ENCODE measurements at places on chromosomes 4 and X.

DNA sequence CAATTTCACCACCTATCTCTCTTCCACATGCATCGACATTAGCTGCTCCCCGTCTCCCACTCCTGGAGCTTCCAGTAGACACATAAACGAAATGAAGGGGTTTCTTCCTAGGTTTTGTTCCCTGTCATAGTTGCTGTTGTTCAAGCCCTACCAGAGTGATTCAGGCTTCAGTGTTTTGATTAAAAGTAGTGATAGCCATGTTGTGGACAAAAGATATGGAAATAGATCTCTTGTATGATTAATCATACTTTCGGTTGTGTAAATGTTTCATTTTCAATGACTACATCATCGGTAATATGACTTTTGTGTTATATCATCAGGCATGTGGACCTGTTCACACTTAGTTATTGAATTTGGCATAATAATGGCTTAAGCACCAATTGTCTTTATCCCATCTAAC is 96.5 kb upstream of the KLF3 start:
- no peak for DNase-seq

DNA sequence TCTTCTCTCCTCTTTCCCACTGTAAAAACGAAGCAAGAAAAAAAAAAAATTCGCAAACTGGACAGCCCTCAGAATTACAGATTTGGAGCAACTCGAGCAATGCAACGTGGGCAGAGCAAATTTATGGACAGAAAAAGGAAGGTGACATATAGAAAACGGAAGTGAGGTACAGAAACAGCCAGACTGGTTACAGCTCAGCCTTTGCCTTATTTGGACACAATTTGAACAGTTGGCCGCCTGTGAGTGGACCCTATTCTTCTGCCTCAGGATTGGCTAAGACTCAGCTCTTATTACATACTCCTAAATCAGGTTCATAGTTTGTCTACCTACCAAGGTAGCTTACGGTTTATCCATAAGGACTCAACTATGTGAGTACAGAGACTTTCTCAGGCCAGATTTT is 98.8 kb downstream of the SOWAHB start:
- DNase-seq: no peak

DNA sequence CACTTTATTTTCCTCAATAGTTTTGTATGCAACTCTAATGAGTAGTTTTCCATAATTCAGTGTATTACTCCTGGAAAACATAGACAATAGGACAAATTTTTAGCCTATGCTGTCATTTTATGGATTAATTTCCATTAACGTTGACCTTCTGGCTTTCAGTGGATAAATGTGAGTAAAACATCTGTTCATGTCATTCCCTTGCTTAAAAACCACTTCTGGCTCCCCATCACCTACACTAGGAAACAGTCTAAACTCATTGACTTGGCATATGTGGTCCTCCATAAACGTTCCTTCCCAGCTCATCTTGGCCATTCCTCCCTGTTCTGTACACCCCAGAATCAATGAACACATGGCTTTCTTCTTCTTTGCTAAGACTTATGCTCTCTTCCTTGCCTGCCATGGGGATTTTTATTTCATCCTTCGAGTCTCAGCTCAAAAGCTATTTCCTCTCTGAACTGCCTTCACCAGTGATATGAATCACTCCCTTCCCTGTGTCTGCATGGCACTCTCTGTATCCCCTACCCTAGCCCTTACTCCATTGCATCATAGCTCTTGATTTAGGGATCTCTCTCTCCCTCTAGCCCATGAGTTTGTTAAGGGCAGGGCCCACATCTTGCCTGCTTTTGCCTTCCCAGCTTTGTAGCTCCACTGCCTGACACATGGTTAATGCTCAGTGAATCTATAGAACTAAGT is 34.8 kb downstream of the DOCK11 start:
- no peak for DNase-seq

DNA sequence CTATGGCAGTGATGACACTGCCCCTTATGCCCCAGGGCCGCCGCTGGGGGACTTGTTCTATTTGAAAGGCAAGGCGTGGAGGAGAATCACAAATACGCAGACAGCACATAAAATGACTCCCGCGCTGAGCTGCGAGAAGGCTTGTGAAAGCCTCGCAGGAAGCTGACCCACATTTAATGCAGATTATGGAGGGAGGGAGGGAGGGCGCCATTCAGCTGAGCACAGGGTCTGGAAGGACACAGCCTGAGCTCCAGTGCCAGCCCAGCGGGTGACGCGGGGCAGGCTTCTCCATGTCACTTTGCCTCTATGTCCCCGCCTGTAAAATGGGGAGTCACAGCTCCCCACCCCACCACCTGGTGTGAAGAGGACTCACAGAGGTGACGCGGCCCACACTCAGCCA is 14.3 kb downstream of the ABLIM2 start:
- no peak for DNase-seq

GRCh38 chrX:101452056-101452455 is 33.2 kb upstream of the ARMCX4 start:
- no peak for DNase-seq

DNA sequence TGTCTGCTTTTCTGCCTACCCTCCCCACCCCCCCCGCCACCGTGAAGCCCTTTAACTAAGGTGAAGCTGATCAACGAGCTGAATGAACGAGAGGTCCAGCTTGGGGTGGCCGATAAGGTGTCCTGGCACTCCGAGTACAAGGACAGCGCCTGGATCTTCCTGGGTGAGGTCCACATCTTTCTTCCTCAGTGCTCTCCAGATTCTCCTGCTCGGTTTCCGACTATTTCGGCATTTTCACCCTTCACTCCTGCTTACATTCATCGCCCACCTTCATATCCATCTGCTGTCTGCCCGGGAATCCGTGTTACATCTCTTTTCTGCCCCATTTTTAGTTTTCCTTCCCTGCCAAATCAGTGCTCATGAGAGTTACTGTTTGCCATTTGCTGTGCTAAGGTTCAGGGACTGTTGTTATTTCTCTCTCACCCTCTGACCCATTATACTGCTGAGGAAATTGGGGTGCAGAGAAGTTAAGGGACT is 459 bp downstream of the RBMX2 start:
- no peak for DNase-seq

DNA sequence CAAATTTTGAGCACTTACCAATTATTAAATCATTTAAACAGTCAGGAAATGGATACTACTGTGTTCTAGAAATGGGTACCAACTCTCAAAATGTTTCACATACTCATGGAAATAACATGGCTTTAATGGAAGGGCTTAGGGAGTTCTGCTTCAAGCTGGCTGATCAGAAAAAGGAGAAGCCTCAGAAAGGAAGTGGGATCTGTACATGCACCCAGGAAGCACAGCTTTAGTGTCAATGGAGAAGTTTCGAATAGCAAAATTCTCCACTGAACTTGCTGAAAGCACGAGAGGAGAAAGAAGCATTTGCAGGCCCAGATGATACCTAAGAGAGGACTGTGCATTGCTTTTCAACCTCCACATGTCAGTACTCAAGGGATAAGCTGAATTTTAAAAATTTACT is 11.1 kb upstream of the HS3ST1 start:
- DNase-seq: no peak

GRCh38 chr4:107072836-107073736 is 37.0 kb upstream of the DKK2 start:
- no peak for DNase-seq

- DNase-seq: no peak
Measured at GRCh38 chr4:178173771-178174170, 731.5 kb upstream of the AGA start.

GRCh38 chr4:5372198-5372597 is 320.9 kb downstream of the STK32B start:
- DNase-seq: no peak

- no peak for DNase-seq
Measured at GRCh38 chr4:159768016-159768415, 665.1 kb downstream of the RAPGEF2 start.

GRCh38 chr4:174930895-174931294 is 12.7 kb downstream of the ADAM29 start:
- DNase-seq: no peak

DNA sequence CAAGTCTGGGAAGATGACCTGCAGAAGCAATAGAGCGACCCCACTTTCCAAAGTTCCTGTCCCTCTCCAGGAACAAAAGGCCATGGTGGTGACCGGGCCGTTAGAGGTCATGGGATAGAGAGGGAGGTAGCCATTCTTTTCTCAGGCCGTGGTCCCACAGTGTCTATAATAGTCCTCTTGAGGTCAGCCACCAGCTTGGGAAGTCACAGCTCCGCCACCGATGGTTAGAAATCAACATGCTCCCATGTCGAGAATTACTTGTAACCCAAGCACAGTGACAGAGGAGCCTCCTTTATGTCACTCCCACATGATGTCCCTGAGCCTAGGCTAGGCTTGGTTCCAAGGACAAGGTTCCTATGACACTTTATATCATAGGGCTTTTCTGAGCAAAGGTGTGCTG is 48.3 kb upstream of the CBR4 start:
- no peak for DNase-seq

GRCh38 chrX:68690936-68691501 is 43.6 kb downstream of the STARD8 start:
- no peak for DNase-seq

DNA sequence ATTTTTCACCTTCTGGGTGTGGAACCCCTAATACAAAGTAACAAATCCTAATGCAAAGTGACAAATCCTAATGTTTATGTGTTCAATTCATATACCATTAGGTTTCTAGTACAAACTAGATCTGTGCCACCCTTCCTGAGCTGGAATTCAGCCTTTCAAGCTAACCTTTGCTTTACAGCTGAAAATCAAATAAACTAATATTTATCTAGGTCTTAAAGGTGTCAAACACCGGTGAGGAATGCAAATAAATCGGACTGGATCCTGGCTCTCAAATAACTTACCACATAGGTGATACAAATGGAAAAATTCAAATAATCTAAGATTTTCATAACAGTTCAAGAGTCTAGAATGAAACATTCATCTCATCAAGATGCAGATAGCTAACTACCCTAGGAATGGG is 11.6 kb downstream of the IRF2 start:
- DNase-seq: no peak

- no peak for DNase-seq
Measured at GRCh38 chrX:105150036-105150435, 70.5 kb downstream of the TEX13A start.

DNA sequence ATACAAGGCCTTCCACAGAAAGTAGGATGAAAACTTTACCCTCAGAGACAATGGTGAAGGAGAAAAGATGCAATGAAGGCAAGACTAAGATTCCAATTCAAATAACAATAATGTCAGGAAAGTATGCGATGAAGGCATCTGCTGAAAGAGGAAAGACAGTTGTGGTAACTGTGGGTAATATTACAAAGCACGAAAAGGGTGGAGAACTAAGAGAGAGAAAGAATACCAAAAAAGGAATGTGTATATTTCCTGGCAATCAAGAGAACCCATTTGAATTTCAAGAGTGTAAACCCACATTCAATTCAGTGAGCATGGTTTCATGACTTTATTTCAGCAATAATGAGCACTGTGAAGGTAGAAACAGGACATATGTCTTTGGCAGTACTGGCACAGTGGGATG is 225.5 kb downstream of the PALLD start:
- no peak for DNase-seq

- DNase-seq: no peak
Measured at GRCh38 chrX:78650906-78651437, 8.2 kb downstream of the RTL3 start.

DNA sequence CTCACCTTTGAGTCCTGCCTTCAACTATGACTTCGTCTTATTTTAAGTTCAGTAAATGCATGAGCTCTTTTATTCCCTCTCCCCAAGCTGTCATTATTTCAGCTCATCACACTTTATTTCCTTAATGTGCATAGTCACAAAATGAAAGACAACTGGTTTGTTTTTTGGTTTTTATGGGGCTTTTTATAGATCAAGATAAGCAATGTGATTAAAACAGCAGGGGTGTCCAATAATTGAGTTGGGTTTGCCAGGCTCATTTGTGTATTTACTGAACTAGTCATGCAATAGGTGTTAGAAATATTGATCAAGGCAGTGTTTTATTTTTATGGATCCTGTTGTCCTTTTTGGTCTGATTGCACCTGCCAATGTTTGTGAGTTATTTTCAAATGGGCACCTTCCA is 102.2 kb downstream of the FRMPD4 start:
- no peak for DNase-seq

- DNase-seq: no peak
Measured at GRCh38 chr4:152709675-152710438, 30.1 kb upstream of the TMEM154 start.

- no peak for DNase-seq
Measured at GRCh38 chr4:119139822-119140252, 4.2 kb downstream of the MYOZ2 start.

GRCh38 chr4:157075811-157076577 is at the start of gene GLRB:
TSS of gene GLRB (plus strand) at chr4:157076150. CDS start at chr4:157078025, 1,875 bp downstream.
- DNase-seq: no peak

- DNase-seq: no peak
Measured at GRCh38 chr4:128825226-128825625, 15.7 kb downstream of the JADE1 start.

DNA sequence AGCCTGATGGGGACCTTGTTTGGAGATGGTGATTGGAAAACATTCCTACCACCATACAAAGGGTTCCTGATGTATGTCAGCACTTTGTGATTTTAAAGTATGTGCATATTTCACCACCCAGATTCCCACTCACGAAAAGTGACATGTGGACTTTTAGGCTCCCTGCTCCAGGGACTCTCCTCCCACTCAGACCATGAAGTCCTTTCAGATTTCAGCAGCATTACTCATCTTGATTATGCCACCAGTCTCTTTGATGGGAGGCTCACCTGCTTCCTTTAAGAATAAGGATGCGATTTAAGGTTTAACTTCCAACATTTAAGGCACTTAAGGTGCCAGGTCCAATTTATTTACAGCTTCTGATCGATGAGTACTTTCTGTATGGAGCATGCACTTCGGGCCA is 204.4 kb downstream of the PPARGC1A start:
- no peak for DNase-seq

DNA sequence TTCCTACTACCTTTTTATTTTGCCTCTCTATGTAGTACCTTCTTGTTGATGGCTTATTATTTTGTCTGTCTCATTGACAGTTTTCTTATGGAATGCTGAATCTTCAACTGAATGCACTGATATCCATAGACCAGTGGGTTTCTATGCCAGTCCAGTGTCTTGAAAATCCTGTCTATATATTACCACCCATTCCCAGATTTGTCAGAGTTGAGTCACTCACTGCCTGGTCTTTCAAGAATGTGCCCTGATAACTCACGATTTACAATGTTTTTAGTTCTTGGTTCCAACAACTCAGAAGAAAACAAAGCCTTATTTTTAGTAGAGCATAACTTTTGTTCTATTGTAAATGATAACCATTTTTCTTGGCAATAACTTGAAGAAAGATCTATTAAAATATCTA is 606.0 kb upstream of the PITX2 start:
- DNase-seq: no peak

GRCh38 chrX:80285131-80285773 is 135.0 kb upstream of the TENT5D start:
- no peak for DNase-seq
